ENCODE measurements at places on chromosomes 7 and 10. TPM values are rescaled to one million over a fixed set of nuclear protein-coding genes. Genes with fewer than 3 reads are reported as not detected.

DNA sequence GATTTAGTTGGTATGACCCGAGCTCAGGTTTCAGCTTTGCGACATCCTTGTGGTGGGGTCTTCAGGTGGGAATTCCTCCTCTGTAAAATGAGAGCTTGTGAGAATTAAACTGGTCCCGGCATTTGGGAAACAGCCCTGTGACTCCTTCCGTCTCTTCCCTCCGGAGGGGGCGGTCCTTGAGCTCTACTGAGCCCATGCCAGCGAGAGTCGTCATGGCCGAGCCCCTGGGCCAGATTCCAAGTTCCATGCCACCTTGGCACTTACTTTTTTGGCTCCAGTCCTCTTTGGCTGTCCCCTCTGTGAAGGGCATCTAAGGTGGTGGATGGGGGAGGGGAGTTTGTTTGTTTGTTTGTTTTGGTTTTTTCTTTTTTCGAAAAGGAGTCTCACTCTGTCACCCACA, 47.6 kb downstream of the GTF2IRD1 start:
- no peak for DNase-seq

DNA sequence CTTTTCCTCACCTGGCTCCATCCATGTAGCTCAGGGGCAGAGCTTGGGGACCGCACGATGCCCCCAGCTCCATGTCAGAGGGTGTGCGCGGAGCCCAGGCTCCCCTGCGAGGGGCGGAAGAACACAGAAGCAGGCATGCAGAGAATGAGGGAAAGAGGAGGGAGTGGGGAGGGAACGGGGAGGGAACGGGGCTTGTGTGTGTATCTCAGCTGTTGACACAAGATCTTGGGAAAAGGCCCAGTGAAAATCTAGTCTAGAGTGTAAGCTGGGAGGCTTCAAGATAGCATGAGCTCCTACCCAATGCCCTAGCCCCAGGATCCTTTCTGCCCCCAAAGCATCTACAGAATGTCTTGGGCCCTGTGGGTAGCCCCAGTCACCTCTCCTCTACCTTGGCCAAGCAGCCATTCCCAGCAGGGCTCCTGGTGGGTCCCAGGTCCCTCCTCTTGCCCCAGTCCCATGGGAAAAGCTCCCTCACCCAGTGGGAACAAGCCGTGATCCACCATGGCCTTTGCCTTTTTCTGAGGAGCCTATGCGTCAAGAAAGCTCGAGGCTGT, 25.1 kb upstream of the NDST2 start:
- DNase-seq, result no peak

- no peak for DNase-seq
Observed at GRCh38 chr7:100431286-100431735, 1.7 kb downstream of the MEPCE start.

- DNase-seq, result no peak
Observed at GRCh38 chr10:18402853-18403252, 248.5 kb downstream of the NSUN6 start.

- DNase-seq, result no peak
Observed at GRCh38 chr10:70418229-70418628, 14.3 kb downstream of the EIF4EBP2 start.

GRCh38 chr7:23474829-23475575, 4.7 kb upstream of the IGF2BP3 start:
- no peak for DNase-seq

DNA sequence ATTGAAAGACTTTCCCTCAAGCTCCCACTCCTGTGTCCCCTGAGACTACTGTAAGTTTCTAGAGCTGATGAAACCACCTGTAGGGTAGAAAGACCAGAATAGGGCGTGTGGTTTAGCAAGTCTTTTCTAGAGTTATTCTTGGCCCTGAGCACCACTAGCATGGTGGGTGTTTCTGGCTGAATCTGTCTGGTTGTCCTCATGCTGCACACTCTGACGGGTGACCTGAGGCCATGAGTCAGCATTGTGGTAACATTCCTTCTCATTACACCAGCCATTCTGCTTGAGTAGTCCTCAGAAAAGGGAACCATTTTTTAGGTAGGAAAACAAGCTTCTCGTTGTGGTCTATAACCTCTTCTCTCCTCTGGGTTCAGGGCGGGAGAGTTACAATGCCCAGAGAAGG, 250.3 kb downstream of the SNX13 start:
- DNase-seq, result peak; percentile 35

GRCh38 chr10:86630079-86630478, 24.3 kb upstream of the OPN4 start:
- no peak for DNase-seq

DNA sequence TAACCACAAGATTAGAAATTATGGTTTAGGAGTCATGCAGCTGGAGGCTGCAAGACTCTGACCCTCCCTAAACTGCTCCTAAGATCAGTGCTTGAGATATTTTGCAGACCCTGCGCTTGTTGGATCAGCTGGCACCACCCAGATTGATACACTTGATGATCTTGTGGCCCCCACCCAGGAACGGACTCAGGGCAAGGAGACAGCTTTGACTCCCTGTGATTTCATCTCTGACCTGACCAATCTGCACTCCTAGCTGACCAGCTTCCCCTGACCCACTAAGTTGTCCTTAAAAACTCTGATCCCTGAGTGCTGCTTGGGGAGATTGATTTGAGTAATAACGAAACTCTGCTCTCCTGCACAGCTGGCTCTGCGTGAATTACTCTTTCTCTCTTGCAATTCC, 8.0 kb upstream of the RAB18 start:
- DNase-seq, result no peak

DNA sequence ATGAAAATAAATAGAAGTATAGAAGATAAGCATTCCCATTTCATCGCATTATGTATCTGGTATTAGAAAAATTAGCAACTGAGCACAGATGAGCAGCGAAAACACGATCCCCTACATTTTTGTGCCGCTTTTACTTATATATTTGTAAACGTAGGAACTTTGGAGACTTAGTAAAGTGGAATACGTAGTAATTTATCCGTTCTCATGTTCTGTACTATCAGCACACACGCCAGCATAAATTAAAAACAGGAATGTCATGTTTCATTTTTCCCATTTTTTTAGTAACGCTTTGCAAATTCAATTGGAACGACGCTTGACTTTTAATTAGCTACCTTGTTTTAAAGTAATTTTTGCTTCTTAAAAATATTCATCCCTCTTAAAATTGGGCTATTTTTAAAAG, 2.4 kb downstream of the ZNRF2 start:
- DNase-seq, result no peak

- DNase-seq, result no peak
Observed at GRCh38 chr10:114777415-114777814, 44.2 kb upstream of the FHIP2A start.

GRCh38 chr10:33706191-33706590, 371.7 kb upstream of the NRP1 start:
- DNase-seq, result no peak

DNA sequence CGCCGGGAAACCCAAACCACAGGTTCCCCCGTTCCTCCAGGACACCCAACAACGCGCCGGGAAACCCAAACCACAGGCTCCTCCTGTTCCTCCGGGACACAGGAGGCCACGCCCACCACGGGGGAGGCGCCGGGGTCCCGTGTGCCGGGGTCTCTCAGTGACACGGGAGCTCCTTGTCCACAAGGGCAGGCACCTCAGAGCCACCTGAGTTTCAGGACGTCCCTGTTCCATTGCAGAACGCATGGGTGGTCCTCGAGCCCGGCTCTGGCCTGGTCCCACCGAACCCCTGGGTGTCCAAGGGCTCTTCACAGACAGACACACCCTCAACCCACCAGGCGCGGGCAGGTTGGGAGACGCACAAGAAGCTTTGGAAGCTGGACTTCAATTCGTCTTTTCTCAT, 57.6 kb upstream of the ADGRA1 start:
- DNase-seq, result no peak

DNA sequence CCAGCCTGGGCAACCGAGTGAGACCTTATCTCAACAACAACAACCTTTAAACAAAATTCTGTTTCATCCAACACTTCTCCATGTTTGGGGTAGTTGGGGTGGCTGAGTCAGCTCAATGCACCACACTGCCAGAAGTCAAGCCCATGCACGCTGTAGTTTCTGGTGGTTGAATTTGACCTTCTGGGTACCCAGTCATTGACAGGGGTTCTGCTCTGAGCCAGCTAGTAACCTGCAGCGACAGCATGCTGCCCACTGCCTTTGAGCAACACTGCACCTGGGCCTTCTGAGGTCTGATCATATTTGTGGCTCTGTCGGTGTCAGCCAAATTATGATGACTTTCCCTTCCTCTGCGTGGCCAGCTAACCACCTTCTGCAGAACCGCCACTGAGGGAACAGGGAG, 84.6 kb upstream of the ZNF438 start:
- DNase-seq, result no peak

DNA sequence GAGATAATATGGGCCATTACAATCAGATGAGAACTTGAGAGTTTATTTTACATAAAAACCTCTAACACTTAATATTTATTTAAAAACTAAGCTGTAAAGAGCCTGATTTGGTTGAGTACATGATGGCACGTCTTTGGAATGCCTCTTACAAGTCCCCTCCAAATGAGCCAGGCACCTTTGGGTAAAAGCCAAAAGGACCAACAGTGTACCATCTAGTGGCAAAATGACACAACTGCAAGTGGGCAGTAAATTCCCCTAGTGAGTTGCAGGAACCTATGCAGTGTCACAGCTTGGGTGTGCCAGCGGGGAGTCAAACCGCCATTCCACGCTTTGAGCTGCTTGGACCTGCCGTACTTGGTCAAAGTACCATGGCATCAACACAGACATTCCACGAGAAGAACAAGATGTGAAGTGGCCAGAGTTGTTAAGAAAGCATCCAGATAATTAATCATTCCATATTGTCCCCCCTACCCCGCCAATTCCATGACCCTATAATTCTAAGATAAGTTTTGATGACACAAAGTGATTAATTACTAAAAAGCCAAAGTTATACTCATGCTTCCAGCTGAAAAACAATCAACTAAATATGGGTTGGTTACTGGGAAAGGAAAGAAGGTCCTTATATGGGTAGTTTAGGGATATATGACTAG, 115.2 kb downstream of the SORBS1 start:
- DNase-seq, result peak; percentile 49

GRCh38 chr10:22690614-22691431, 23.6 kb downstream of the PIP4K2A start:
- DNase-seq, result no peak

GRCh38 chr7:143046426-143046851, 5.7 kb upstream of the OR6V1 start:
- DNase-seq, result no peak

- no peak for DNase-seq
Observed at GRCh38 chr10:75231672-75232581, 3.8 kb downstream of the COMTD1 start.

DNA sequence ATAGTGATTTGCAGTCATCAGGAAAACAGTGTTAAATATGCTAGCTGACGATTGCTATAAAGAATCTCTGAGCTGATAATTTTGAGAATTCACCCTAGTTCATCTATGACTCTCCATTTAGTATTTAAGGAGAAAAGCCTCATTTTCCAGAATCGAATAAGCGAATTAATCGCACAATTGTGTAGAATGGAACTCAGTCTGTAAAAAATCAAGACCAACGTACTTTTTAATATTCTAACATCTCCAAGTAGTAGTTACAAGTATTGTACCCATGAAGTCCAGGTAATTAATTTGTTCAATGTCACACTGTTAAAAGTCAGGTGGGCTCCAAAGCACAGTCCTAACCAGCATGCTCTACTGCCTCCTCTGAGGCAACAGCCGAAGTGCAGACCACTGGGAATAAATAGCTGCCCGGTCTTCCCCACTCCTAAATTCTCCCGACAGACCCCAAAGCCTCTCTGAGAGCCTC, 380 bp upstream of the AGBL3 start:
- no peak for DNase-seq

- peak; percentile 79 for DNase-seq
Observed at GRCh38 chr7:20778063-20778721, 8.5 kb downstream of the SP8 start.

NEURL1 gene
- total RNA-seq, result 0.22 TPM

OR13A1 gene
- total RNA-seq, result not detected

BCCIP gene
- total RNA-seq, result 52.2 TPM

FAM180A gene
- total RNA-seq, result not detected

HABP2 gene
- total RNA-seq, result 1.0 TPM

FAM25C gene
- total RNA-seq, result not detected

CFAP43 gene
- total RNA-seq, result 1.1 TPM

LLCFC1 gene
- not detected for total RNA-seq

PLAC9 gene
- total RNA-seq, result not detected

HERPUD2 gene
- 42.7 TPM for total RNA-seq

FBXO24 gene
- 0.29 TPM for total RNA-seq

Data from Calu3 (cell line).